Peyer's patch (tissue), 4 donors: ENCODE measurements at places on chromosomes 12 and 14. TPM values are rescaled to one million over a fixed set of nuclear protein-coding genes. Genes with fewer than 3 reads are reported as not detected.

Gene TAS2R31
- 20.6 TPM for total RNA-seq

Gene APOF
- not detected for total RNA-seq

DNA sequence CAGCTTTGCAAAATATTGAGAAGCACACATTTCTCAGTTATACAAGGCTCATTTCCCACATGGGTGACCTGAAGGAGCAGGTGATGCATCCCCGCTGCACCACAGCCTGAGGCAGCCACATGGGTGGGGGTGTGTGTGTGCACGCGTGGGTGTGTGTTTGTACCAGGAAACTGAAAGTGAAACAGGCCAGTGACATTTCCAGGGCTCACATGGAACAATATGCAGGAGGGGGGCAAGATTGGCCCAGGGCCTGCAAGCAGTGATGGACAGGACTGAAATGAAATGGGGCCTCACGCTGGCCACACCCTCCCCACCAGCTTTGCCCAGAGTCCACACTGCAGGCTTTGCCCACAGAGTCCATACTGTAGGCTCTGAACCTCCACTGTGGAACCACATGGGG lies 154.2 kb upstream of the PARP11 start:
- DNase-seq = no peak

DNA sequence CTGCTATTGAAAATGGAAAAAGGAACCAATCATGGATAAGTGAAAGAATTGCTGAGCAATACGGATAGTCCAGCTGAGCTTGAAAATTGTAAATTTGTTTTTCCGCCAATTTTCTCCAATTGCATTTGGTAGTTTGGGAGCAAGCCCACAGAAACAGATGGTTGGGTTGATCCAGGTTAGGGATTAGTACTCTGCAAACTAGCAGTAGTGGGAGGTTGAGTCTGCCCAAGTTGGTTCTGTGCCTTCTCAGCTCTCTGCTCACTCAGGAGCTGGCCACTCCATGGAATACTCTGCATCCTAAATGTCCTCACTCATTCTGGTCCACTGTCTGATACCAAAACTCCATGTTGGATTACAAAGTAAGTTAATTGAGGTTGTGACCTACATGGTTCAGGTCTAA lies 361.1 kb upstream of the ATP2B1 start:
- no peak for DNase-seq

DNA sequence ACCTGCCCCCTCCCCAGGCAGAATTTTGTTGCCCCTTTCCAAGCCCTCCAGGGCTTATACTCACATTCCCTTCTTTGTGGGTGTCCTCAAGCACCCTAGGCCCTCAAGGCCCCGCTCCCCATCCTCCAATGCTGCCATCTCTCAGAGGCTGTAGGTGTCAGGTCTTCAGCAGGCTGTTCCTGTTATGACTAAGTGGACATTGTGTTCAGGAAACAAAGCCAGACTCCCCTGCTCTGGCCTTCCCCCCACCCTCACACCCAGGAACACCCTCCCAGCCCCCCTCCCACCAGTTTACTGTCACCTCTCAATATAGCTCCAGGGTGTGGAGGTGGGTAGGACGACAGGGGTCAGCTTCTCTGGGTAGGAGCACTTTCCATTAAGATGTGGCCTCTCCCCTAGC lies 1.4 kb upstream of the MYH6 start:
- no peak for DNase-seq

DNA sequence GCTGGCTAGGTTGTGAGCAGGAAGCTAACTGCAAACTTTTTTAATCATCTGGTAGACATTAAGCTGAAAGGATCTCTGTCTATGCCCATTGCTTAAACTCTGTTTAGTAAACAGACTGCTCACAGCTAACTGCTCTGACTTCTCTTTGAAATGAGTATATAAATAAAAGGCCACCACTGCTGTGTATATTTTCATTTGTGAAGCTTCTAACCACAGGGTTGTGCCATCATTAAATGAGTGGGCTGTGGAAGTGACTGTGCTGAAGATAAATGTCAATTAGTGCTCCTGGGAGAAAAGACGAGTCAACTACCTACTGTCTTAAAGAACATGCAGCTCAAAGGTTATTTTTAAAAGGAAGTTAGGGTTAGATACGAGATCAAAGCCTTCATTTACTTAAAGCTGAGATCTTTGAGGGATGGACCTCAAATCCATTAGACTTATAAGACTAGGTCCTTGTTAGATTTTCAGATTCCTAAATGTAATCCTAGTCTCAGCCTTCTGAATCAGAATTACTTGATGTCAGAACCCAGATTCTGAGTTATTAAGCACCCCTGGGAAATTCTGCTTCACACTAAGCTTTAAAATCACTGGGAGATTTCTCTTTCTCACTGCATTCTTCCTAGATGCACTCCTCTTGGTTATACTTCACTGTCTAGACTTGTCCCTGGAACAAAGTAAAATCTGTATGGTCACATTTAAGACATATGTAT lies 213.1 kb upstream of the FLRT2 start:
- no peak for DNase-seq
